Activated CD4-positive, alpha-beta T cell treated with anti-CD3 and anti-CD28 coated beads for 36 hours (primary cell): ENCODE measurements at places on chromosomes 12 and 14.
A peak's percentile ranks its signal among the peaks of the same experiment; 100 is the strongest.

DNA sequence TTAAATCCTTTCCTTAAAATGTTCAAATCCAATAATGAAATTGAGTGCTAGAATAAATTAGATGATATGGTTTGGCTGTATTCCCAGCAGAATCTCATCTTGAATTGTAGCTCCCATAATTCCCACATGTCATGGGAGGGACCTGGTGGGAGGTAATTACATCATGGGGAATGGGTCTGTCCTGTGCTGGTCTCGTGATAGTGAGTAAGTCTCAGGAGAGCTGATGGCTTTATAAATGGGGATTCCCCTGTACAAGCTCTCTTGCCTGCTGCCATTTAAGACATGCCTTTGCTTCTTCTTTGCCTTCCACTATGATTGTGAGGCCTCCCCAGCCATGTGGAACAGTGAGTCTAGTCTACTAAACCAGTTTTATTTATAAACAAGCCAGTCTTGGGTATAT is 508.5 kb downstream of the ETNK1 start:
- no peaks in the 10 kb centered on the region for H3K4me1 ChIP-seq
- no peak for DNase-seq
- no peak overlapping the region for H3K27ac ChIP-seq
- no peaks in the 10 kb centered on the region for H3K36me3 ChIP-seq

DNA sequence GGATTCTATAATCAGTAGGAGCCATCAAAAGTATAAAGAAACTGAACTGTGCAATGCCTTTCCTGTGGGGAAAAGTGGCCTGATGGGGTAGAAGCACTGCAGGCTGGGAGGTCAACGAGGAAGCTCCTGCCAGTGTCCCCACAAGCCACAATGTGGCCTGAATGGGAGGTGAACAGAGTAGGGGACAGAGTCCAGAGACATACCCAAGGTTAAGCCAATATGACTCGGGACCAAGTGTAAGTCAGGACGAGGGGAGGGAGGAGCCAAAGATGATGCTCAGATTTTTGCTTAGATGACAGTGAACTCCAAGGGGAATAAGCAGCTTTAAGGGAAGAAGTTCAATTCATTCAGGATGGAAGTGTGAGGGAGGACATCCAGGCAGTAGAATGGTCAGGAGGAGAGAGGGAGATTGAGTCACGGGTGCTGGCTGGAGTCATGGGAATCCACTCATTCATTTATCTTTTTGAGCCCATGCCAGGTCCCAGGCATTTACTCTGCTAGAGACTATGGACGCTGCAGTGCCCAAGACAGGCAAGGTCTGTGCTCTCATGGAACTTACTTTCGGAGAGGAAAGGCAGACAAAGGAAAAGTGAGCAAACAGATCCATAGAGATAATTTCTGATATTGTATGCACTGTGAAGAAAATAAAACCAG is 29.1 kb downstream of the DPF3 start:
- peaks cover 6% of the 10 kb centered on the region for H3K27me3 ChIP-seq
- no peak overlapping the region for H3K4me3 ChIP-seq
- no peaks in the 10 kb centered on the region for H3K36me3 ChIP-seq
- H3K4me1 ChIP-seq: no peaks in the 10 kb centered on the region
- H3K27ac ChIP-seq: no peak overlapping the region

DNA sequence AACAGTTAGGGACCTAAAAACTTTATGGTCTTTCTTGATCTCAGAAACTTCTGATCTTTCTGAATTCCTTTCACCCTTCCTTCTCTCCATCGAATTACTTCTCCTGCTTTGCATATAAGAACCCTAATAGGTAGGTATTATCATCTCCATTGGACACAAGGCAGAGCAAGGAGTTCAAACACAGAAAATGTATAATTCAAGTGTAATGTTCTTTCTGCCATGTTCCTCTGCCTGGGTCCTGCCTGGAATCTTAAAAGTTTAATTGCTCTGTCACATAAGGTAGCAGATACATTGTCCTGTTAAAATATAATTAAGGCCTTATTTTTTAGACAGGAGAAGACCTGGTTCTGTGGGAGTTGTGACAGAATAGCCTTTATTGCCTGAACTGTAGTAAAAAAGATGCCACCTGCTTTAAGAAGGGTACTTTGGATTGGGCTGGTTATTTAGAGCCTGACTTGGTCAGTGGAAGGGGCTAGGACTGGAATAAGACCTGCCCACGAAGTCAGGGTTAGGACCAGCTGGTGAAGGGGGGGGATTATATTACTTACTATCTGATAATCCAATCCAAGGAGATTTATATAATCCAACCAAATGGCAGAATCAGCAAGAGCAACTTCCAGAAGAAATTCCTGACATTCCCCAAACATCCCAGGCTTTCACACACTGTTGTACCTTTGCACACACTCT is 10.4 kb downstream of the G2E3 start:
- H3K4me1 ChIP-seq: peaks cover 79% of the 10 kb centered on the region
- DNase-seq: no peak
- H3K27ac ChIP-seq: no peak overlapping the region
- H3K4me3 ChIP-seq: no peak overlapping the region
- peaks cover 19% of the 10 kb centered on the region for H3K36me3 ChIP-seq

- no peak overlapping the region for H3K4me3 ChIP-seq
- H3K36me3 ChIP-seq: no peaks in the 10 kb centered on the region
- H3K27me3 ChIP-seq: no peaks in the 10 kb centered on the region
- peaks cover 3% of the 10 kb centered on the region for H3K4me1 ChIP-seq
- DNase-seq: no peak
Observed at GRCh38 chr12:103318566-103318965, 177.2 kb downstream of the C12orf42 start.

DNA sequence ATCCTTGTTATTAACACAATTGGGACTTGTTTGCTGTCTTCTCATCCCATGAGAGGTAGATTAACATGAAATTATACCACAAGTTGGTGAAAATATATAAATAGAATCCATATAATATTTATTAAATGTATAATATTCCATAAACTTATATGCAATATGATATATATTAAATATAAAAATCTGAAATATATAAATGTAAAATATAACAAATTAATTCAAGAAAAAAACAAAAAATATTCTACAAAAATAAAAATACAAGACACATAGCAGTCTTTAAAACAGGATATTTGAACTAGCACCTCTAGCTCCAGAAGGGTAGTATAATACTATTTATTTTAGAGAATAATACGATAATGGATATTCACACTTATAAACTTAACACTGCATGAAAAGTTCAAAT is 603.3 kb upstream of the FLRT2 start:
- no peak overlapping the region for H3K4me3 ChIP-seq
- H3K27me3 ChIP-seq: no peaks in the 10 kb centered on the region
- H3K4me1 ChIP-seq: no peaks in the 10 kb centered on the region
- no peak overlapping the region for H3K27ac ChIP-seq

DNA sequence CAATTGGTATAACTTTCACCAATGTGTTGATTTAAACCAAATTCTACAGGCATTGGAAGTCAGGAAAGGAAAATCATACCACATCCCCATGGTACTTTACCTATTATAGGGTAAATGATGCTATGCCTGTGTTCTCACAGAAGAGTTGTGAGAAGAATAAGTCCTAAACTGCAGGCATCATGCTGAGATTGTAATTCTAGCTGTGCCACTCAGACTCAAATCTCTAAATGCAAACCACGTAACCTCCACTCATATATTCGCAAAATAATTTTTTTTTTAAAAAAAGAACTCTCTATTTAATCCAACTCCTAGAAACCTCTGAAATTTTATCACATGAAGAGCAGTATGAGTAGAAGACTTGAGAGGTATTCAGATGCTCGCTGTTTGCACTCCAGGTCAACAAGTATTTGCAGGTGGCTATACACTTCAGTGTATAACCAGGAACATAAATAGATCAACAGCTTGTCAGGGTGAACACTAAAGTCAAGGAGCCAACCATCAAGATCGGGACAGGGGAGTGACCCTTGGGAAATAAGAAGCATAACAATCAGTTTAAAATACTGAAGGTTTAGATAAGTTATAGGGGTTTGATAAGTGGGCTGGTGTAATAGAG is 110.1 kb downstream of the SLC25A21 start:
- H3K36me3 ChIP-seq: no peaks in the 10 kb centered on the region
- H3K4me1 ChIP-seq: no peaks in the 10 kb centered on the region
- DNase-seq: no peak
- no peak overlapping the region for H3K27ac ChIP-seq

DNA sequence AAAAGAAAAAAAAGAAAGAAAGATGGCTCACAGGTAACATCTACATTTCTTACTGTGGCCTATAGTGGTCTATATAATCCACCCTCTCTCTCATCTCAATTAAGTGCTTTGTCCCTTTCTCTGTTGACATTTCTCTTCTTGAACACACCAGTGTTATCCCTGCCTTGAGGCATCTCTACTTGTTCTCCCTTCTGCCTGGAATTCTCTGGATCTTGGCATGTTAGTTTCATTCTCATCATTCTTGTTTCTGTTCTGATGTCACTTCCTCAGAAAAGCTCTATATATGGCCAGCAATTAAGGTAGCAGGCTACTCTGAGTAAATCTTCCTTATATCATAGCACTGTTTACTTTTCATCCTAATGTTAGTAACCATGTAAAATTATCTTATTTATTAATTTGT is 155.7 kb upstream of the PDZRN4 start:
- no peaks in the 10 kb centered on the region for H3K4me1 ChIP-seq
- no peak for DNase-seq
- no peaks in the 10 kb centered on the region for H3K27me3 ChIP-seq

- no peaks in the 10 kb centered on the region for H3K36me3 ChIP-seq
- DNase-seq: no peak
- H3K27ac ChIP-seq: no peak overlapping the region
Observed at GRCh38 chr12:1611803-1612572, 17.0 kb upstream of the WNT5B start.

- peaks cover 75% of the 10 kb centered on the region for H3K36me3 ChIP-seq
- peaks cover 100% of the 10 kb centered on the region for H3K4me1 ChIP-seq
- peak overlapping the region; percentile 44 for H3K4me3 ChIP-seq
- H3K27ac ChIP-seq: peak overlapping the region; percentile 99
- DNase-seq: no peak
Observed at GRCh38 chr14:99202516-99202915, 69.5 kb downstream of the BCL11B start.

DNA sequence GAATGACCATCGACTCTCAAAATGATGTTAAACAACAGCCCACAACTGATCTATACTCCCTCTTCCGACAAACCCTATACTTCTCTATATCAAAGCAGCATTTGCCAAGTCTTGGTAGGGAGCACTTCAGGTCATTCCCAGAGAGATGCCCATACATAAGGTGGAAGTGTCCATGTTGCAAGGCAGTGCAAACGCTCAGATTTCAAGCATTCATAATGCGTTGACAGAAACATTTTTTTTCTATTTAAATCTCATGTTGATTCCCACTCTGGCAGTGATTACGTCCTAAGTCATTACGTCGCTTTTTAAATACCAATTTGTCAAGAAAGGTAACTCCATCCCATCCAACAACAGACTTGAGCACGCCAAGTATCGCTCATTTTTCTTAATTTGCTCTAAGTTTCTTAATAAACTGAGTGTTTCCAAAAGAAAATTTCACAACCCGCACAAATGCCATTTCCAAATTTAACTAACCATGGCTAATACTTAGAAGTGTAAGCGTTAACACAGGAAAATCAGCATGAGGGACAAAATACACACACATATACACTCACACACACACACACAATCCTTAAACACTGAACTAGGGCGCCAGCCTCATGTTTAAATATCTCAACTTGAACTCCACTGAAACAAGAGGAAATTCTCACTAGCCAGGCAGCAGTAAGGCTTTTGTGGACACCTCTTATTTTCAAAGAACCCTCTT is 1.1 kb downstream of the GXYLT1 start:
- H3K4me1 ChIP-seq: peaks cover 36% of the 10 kb centered on the region
- H3K27me3 ChIP-seq: peaks cover 2% of the 10 kb centered on the region
- no peak for DNase-seq
- no peaks in the 10 kb centered on the region for H3K36me3 ChIP-seq

- H3K4me1 ChIP-seq: no peaks in the 10 kb centered on the region
- peaks cover 3% of the 10 kb centered on the region for H3K27me3 ChIP-seq
- no peak for DNase-seq
- H3K4me3 ChIP-seq: no peak overlapping the region
- no peak overlapping the region for H3K27ac ChIP-seq
Observed at GRCh38 chr14:53655080-53655785, 301.4 kb downstream of the BMP4 start.

GRCh38 chr14:71416392-71416791 is 509.1 kb downstream of the PCNX1 start:
- H3K36me3 ChIP-seq: peaks cover 22% of the 10 kb centered on the region
- H3K4me3 ChIP-seq: no peak overlapping the region
- H3K27ac ChIP-seq: no peak overlapping the region
- no peaks in the 10 kb centered on the region for H3K27me3 ChIP-seq
- H3K4me1 ChIP-seq: peaks cover 9% of the 10 kb centered on the region

- H3K4me3 ChIP-seq: no peak overlapping the region
- H3K27me3 ChIP-seq: peaks cover 4% of the 10 kb centered on the region
- no peak overlapping the region for H3K27ac ChIP-seq
- DNase-seq: no peak
- no peaks in the 10 kb centered on the region for H3K4me1 ChIP-seq
Observed at GRCh38 chr12:82953397-82953796, 266.7 kb downstream of the TMTC2 start.

GRCh38 chr12:53179687-53180219 is 769 bp upstream of the ZNF740 start:
- peaks cover 25% of the 10 kb centered on the region for H3K36me3 ChIP-seq
- peak overlapping the region; percentile 98 for H3K4me3 ChIP-seq
- H3K27ac ChIP-seq: peak overlapping the region; percentile 98
- no peak for DNase-seq
- H3K27me3 ChIP-seq: no peaks in the 10 kb centered on the region
- H3K4me1 ChIP-seq: peaks cover 55% of the 10 kb centered on the region

DNA sequence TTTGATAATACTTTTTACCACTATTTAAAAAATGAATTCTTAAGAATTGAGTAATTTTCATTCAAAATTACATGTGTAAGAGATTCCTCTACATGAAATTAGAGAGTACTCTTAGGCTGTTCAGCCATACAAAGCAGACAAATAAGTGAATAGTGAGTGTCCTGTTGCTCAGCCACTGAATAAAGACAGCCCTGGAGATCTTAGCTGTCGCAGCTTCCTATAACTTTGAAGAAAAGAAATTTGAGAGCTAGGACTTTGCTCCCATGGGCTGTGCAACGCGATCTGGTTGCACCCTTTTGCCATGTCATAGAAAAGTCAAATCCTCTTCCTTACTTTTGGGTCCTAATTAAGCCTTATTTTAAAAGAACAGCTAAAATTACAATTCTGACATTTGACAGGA is 40.9 kb upstream of the LRIG3 start:
- no peak for DNase-seq
- no peaks in the 10 kb centered on the region for H3K36me3 ChIP-seq
- no peak overlapping the region for H3K27ac ChIP-seq
- H3K4me1 ChIP-seq: no peaks in the 10 kb centered on the region
- H3K27me3 ChIP-seq: no peaks in the 10 kb centered on the region
- H3K4me3 ChIP-seq: no peak overlapping the region

DNA sequence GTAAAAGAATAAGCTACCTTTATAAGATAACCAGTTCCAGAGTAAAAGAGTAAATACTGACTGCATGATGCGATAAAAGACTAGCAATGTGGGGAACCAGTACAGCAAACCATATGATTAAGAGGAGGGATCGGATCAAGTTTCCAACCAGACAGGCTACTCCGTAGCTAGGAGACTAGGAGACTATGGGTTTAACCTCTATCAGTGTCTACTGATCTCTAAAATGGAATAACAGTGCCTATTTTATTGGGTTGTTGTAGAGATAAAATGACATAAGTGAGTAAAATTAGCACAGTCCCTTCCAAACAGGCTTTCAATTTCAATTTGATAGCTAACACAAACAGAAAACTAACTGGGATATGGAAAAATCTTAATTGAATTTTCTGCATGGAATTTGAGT is 76.0 kb downstream of the PAWR start:
- no peak overlapping the region for H3K27ac ChIP-seq
- DNase-seq: no peak
- no peaks in the 10 kb centered on the region for H3K4me1 ChIP-seq
- H3K4me3 ChIP-seq: no peak overlapping the region
